ENCODE measurements at places on chromosomes 11 and 22.
A peak's percentile ranks its signal among the peaks of the same experiment; 100 is the strongest.

- DNase-seq: no peak
These were observed 973.2 kb upstream of the RAG2 start for GRCh38 chr11:37571246-37571645.

- DNase-seq: no peak
These were observed 59.3 kb downstream of the TTC28 start for GRCh38 chr22:28620244-28620922.

DNA sequence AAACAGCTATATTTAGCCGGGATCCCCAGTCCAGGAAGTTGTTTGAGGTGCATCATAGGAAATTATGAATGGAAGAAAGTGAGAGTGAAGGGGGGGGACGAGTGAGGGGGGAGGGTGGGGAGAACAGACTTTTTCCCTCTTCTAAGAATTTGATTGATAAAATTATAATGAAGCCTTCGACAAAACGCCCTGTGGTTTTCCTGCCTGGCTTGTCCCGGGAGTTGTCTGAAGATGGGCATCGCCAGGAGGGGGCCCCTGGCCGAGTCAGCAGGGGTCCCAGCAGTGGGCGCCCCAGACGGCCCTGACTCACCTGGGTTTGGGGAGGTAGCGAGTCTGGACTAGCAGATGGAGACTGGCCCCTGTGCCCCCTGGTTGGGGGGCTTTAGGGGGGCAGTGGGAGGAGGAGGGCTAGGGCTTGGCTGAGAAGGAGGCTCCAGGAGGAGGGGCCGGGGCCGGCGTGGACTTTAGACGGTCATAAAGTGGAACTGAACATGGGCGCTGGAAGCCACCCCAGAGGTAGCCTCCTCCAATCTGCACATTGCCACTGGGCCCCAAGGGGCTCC, 336 bp upstream of the LIF start:
- no peak for DNase-seq

- peak; percentile 73 for DNase-seq
These were observed 48.9 kb downstream of the TRIOBP start for GRCh38 chr22:37745548-37746365.

- DNase-seq: no peak
These were observed 743.8 kb downstream of the NTM start for GRCh38 chr11:132114185-132114584.

GRCh38 chr11:65301491-65302329, 13.0 kb upstream of the CDC42EP2 start:
- DNase-seq: no peak

- no peak for DNase-seq
These were observed 99.4 kb upstream of the PITPNB start for GRCh38 chr22:28018461-28018927.

DNA sequence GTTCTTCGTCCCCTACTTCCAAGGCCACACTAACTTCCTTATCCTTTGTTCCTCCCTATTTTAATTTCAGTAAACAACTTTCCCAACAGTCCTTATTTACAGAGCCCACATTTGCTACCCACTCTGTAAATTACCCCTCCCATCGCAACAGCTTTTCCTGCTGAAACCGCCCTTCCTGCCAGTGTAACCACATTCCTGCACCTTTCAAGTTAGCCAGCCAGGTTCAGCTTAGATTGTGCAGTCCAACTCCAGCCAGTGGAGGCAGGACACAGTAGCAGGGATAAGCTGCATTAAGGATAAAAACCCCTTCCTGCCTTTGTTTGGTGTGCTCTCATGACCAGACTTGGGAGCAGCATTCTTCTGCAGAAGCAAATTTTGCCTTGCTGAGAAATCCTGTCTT, 768.3 kb upstream of the ARHGAP42 start:
- DNase-seq: no peak

Measured in fibroblast of skin of left biceps (primary cell).